GM12878 (cell line): ENCODE measurements at places on chromosomes 7 and 10. TPM values are rescaled to one million over a fixed set of nuclear protein-coding genes. Genes with fewer than 3 reads are reported as not detected.

DNA sequence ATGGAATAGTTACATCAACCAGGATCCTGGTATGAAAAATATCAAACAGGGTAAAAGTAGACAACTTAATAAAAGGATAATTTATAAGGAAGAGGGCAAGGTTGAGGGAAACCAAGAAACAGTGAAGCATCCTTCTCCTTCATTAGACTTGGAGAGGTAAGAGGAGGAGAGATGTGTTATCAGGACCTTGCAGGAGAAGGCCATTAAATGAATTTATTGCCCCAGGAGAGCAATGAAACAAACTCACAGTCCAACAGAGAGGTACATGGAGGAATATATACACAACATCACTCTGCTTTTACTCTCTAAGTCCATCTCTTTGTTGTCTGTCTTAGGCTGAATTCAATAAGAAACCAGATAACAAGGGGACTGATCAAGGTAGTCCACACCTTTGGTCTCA is 966.2 kb downstream of the SORCS1 start:
- H3K27me3 ChIP-seq = no peaks in the 10 kb centered on the region
- H3K4me3 ChIP-seq = no peak overlapping the region
- H3K4me1 ChIP-seq = no peaks in the 10 kb centered on the region
- no peak overlapping the region for H3K27ac ChIP-seq
- no peaks in the 10 kb centered on the region for H3K36me3 ChIP-seq

The KCND2 gene
- total RNA-seq = 12.2 and 12.5 TPM in 2 replicates

The MBL2 gene
- not detected in 2 replicates for total RNA-seq

- H3K4me3 ChIP-seq = no peak overlapping the region
- no peak for DNase-seq
- no peaks in the 10 kb centered on the region for H3K4me1 ChIP-seq
- H3K36me3 ChIP-seq = no peaks in the 10 kb centered on the region
- H3K27ac ChIP-seq = no peak overlapping the region
Measured at GRCh38 chr10:43854007-43854406, 205.3 kb upstream of the ZNF32 start.

The ZC3HAV1L gene
- total RNA-seq = 10.5 and 10.6 TPM in 2 replicates

- no peak for DNase-seq
- no peaks in the 10 kb centered on the region for H3K36me3 ChIP-seq
- no peak overlapping the region for H3K4me3 ChIP-seq
- no peaks in the 10 kb centered on the region for H3K4me1 ChIP-seq
- H3K27me3 ChIP-seq = no peaks in the 10 kb centered on the region; the same call in 1 of the 2 replicates
- H3K27ac ChIP-seq = no peak overlapping the region
Measured at GRCh38 chr7:29300026-29300480, 105.5 kb downstream of the CHN2 start.

- no peaks in the 10 kb centered on the region for H3K27me3 ChIP-seq
- H3K36me3 ChIP-seq = no peaks in the 10 kb centered on the region
- no peak for DNase-seq
- H3K27ac ChIP-seq = no peak overlapping the region
Measured at GRCh38 chr7:50138101-50138500, 45.1 kb upstream of the ZPBP start.

GRCh38 chr10:59268460-59268859 is 92.0 kb downstream of the PHYHIPL start:
- H3K27me3 ChIP-seq = no peaks in the 10 kb centered on the region
- no peaks in the 10 kb centered on the region for H3K36me3 ChIP-seq
- DNase-seq = no peak
- H3K4me3 ChIP-seq = no peak overlapping the region

DNA sequence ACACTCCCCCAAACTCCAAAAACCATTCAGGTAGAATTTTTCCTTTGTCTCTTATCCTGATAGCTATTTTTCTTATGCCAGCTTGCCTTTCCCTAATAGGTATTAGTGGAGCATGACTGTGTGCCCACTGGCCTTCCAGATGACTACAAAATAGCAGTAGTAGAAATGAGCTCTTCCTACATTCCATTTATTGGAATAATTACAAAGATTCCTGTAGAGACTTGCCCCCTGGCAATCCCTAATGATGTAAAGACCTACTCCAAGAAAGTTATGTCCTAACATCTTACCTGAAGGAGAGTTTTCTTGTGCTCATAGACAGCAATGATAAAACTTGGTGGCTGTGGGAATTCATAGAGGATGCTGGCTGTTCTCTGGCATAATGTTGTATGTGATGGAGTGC is 501.8 kb downstream of the GATA3 start:
- H3K4me3 ChIP-seq = no peak overlapping the region
- no peaks in the 10 kb centered on the region for H3K36me3 ChIP-seq
- H3K27ac ChIP-seq = no peak overlapping the region

The SLC26A4 gene
- total RNA-seq = not detected in 2 replicates

GRCh38 chr10:72385724-72386123 is 31.0 kb upstream of the DNAJB12 start:
- DNase-seq = no peak
- H3K27ac ChIP-seq = no peak overlapping the region
- H3K4me3 ChIP-seq = no peak overlapping the region
- H3K27me3 ChIP-seq = no peaks in the 10 kb centered on the region
- H3K4me1 ChIP-seq = no peaks in the 10 kb centered on the region
- H3K36me3 ChIP-seq = no peaks in the 10 kb centered on the region

DNA sequence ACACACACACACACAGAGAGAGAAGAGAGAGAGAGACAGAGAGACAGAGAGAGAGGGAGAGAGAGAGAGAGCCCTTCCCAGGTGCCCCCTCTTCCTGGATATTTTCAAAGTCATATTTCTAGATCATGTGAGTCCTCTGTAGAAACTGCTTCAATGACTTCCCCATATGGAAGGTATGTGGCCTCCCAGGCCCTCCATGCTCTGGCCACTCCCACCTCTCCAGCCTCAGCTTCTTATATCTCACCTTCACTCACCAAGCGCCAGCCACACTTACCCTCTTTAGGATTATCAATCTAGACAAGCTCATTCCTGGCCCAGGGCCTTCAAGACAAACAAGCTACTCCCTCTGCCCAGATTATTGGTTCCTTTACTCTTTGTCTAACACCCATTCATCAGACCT is 259.7 kb downstream of the MTERF1 start:
- H3K27me3 ChIP-seq = no peaks in the 10 kb centered on the region
- no peak overlapping the region for H3K27ac ChIP-seq
- H3K4me1 ChIP-seq = no peaks in the 10 kb centered on the region
- no peak for DNase-seq

DNA sequence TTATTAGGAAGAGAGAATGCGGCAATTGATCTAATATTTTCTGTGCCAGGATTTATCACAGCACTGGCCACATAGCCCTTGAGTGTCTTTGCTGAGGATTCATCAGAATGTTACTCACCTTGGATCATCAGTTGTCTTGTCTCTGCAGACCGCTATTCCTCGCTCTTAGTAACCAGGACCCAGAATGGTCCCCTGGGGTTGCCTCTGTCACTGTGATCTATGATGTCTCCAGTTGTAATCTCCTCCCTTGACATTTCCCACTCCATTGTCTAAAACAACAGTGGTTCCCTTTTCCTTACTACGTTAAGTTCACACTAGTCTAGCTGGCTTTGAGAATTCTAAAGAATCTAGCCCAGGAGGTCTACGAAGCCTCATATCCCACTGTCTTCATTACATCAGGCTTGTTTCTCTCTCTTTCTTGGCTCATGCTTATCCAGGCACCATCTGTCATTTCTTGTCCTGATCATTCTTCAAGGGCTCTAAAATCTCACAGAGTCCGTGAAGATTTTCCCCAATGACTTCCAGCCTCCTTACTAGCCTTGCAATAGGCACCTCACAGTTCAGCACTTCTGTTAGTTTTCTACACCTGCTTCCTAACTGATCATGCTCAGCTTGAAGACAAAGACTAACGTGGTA is 125.8 kb downstream of the CUBN start:
- no peak overlapping the region for H3K27ac ChIP-seq
- H3K36me3 ChIP-seq = no peaks in the 10 kb centered on the region
- no peak overlapping the region for H3K4me3 ChIP-seq
- DNase-seq = no peak
- H3K27me3 ChIP-seq = no peaks in the 10 kb centered on the region; the same call in 1 of the 2 replicates
- H3K4me1 ChIP-seq = no peaks in the 10 kb centered on the region

- H3K4me1 ChIP-seq = no peaks in the 10 kb centered on the region
- no peaks in the 10 kb centered on the region for H3K27me3 ChIP-seq
- no peak overlapping the region for H3K4me3 ChIP-seq
- no peak for DNase-seq
- no peak overlapping the region for H3K27ac ChIP-seq
- H3K36me3 ChIP-seq = no peaks in the 10 kb centered on the region
Measured at GRCh38 chr10:97003804-97004201, 171.7 kb downstream of the LCOR start.

The KNDC1 gene
- 0.05 TPM in 1 of 2 replicates, not detected in the other for total RNA-seq

The ZNF277 gene
- 20.5 and 24.2 TPM in 2 replicates for total RNA-seq

GRCh38 chr7:49597805-49598204 is 175.6 kb upstream of the VWC2 start:
- no peak overlapping the region for H3K27ac ChIP-seq
- H3K36me3 ChIP-seq = no peaks in the 10 kb centered on the region
- H3K27me3 ChIP-seq = no peaks in the 10 kb centered on the region
- H3K4me3 ChIP-seq = no peak overlapping the region
- H3K4me1 ChIP-seq = no peaks in the 10 kb centered on the region

- H3K4me3 ChIP-seq = no peak overlapping the region
- no peaks in the 10 kb centered on the region for H3K36me3 ChIP-seq
- no peaks in the 10 kb centered on the region for H3K4me1 ChIP-seq
- no peaks in the 10 kb centered on the region for H3K27me3 ChIP-seq
Measured at GRCh38 chr7:3923307-3923918, 622.4 kb downstream of the SDK1 start.

GRCh38 chr10:92965314-92965713 is 95.3 kb upstream of the CYP26C1 start:
- H3K4me1 ChIP-seq = no peaks in the 10 kb centered on the region
- no peaks in the 10 kb centered on the region for H3K36me3 ChIP-seq
- no peaks in the 10 kb centered on the region for H3K27me3 ChIP-seq

The MMD2 gene
- not detected in 2 replicates for total RNA-seq

DNA sequence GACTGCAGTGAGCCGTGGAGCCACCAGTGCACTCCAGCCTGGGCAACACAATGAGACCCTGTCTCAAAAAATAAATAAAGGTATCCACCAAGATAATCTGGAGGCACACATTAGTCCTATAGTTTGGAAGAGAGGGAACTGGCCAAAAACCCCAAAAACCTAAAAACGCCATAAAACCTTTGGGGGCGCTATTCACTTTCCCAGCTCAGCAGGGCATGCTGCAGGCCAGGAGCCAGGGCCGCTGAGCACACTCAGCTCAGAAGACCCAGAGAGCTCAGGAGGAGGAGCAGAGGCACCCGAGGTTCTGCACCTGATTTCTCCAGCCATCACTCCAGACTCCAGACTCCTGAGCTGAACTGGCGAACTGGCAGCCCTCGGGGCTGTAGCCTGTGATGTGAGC is 167.2 kb upstream of the IMMP2L start:
- no peak for DNase-seq
- H3K27ac ChIP-seq = no peak overlapping the region
- no peaks in the 10 kb centered on the region for H3K36me3 ChIP-seq
- H3K4me1 ChIP-seq = no peaks in the 10 kb centered on the region
- H3K4me3 ChIP-seq = no peak overlapping the region

The PNLIPRP3 gene
- not detected in 2 replicates for total RNA-seq

- H3K4me1 ChIP-seq = no peaks in the 10 kb centered on the region
- H3K4me3 ChIP-seq = no peak overlapping the region
- H3K36me3 ChIP-seq = no peaks in the 10 kb centered on the region
- H3K27me3 ChIP-seq = no peaks in the 10 kb centered on the region
- no peak overlapping the region for H3K27ac ChIP-seq
Measured at GRCh38 chr10:17026686-17027485, 102.7 kb downstream of the CUBN start.

DNA sequence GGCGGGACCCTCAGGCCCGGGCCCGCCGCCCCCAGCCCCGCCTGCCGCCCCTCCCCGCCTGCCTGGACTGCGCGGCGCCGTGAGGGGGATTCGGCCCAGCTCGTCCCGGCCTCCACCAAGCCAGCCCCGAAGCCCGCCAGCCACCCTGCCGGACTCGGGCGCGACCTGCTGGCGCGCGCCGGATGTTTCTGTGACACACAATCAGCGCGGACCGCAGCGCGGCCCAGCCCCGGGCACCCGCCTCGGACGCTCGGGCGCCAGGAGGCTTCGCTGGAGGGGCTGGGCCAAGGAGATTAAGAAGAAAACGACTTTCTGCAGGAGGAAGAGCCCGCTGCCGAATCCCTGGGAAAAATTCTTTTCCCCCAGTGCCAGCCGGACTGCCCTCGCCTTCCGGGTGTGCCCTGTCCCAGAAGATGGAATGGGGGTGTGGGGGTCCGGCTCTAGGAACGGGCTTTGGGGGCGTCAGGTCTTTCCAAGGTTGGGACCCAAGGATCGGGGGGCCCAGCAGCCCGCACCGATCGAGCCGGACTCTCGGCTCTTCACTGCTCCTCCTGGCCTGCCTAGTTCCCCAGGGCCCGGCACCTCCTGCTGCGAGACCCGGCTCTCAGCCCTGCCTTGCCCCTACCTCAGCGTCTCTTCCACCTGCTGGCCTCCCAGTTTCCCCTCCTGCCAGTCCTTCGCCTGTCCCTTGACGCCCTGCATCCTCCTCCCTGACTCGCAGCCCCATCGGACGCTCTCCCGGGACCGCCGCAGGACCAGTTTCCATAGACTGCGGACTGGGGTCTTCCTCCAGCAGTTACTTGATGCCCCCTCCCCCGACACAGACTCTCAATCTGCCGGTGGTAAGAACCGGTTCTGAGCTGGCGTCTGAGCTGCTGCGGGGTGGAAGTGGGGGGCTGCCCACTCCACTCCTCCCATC is 82.7 kb downstream of the PAX2 start:
- peaks cover 13% of the 10 kb centered on the region for H3K27me3 ChIP-seq
- no peaks in the 10 kb centered on the region for H3K36me3 ChIP-seq
- DNase-seq = no peak
- peaks cover 8% of the 10 kb centered on the region for H3K4me1 ChIP-seq
- H3K27ac ChIP-seq = no peak overlapping the region

GRCh38 chr7:12881712-12882111 is 194.3 kb downstream of the ARL4A start:
- no peaks in the 10 kb centered on the region for H3K36me3 ChIP-seq
- no peak overlapping the region for H3K27ac ChIP-seq
- no peak for DNase-seq
- no peaks in the 10 kb centered on the region for H3K27me3 ChIP-seq
- H3K4me3 ChIP-seq = no peak overlapping the region
- H3K4me1 ChIP-seq = no peaks in the 10 kb centered on the region
